Body of pancreas (tissue), 4 donors: ENCODE measurements at places on chromosomes 6 and 20. TPM values are rescaled to one million over a fixed set of nuclear protein-coding genes. Genes with fewer than 3 reads are reported as not detected.

DNA sequence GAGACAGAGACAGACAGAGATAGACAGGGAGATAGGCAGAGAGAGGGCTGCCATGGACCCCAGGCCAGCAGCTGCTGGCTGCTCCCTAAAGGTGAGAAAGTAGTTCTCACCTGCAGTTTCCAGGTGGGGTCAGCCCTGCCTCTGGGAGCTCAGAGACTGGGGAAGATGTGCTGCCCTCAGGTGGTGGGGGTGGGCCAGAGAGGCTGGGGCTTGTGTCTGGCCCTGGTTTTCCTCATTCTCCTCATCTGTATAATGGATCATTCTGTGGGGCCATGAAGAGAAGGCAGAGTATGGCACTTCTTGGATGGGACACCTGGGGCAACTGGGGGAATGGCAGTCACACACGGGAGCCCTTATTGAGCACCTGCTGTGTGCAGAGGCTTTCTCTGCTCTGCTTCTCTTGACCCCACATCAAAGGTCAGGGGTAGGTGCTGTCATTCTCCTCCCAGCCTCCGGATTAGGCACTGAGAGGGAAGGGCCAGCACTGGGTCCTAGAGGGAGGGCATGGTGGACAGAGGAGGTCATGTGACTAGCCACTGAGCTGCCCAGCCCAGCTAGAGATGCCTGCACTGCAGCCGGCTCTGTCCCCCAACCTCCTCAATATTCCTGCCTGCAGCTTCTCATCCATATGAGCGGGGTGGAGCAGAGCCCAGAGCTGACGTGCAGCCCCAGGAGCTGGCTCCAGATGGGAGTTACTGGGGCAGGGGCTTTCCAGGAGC lies 4.1 kb downstream of the ANGPT4 start:
- H3K4me3 ChIP-seq = no peak overlapping the region
- H3K27ac ChIP-seq = no peak overlapping the region
- H3K36me3 ChIP-seq = no peaks in the 10 kb centered on the region
- no peaks in the 10 kb centered on the region for H3K4me1 ChIP-seq
- no peaks in the 10 kb centered on the region for H3K27me3 ChIP-seq

- DNase-seq = no peak
- peaks cover 6% of the 10 kb centered on the region for H3K36me3 ChIP-seq
- H3K27me3 ChIP-seq = no peaks in the 10 kb centered on the region
- peaks cover 10% of the 10 kb centered on the region for H3K4me1 ChIP-seq
- no peak overlapping the region for H3K27ac ChIP-seq
Measured at GRCh38 chr20:47244451-47244850, 112.0 kb downstream of the ZMYND8 start.

- DNase-seq = no peak
- no peaks in the 10 kb centered on the region for H3K27me3 ChIP-seq
- H3K4me1 ChIP-seq = peaks cover 6% of the 10 kb centered on the region
- no peak overlapping the region for H3K4me3 ChIP-seq
Measured at GRCh38 chr20:58239216-58239615, 10.8 kb upstream of the ANKRD60 start.

DNA sequence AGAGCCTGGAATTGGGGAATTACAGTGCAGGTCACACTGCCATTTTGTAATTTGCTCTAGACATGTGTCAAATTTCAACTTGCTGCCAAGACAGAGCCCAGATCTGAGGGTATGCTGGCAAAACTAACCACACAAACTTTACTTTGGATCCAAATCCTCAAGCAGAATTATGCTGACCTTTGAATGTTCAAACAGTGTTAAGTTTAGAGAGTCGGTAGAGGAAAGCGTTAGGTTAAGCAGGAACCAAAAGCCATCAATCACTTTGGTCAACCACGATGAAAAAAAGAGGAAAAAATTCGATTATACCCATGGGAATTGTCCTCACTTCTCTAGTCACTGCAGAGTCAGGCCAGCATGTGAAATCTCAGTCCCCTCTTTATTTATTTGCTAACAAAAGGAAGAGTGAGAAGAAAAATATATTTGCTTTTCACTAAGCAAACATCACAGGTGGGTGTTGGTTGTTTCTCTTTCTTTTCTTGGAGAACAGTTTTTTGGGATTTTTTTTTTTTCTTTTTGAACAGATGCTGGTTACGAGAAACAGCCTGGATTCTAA lies 105.1 kb upstream of the ADGRF1 start:
- DNase-seq = no peak
- H3K4me3 ChIP-seq = no peak overlapping the region
- peak overlapping the region; percentile 47 for H3K27ac ChIP-seq
- no peaks in the 10 kb centered on the region for H3K36me3 ChIP-seq
- H3K4me1 ChIP-seq = peaks cover 23% of the 10 kb centered on the region
- H3K27me3 ChIP-seq = no peaks in the 10 kb centered on the region

PRR18 gene
- not detected for total RNA-seq

GRCh38 chr6:11614534-11615213 lies 77.1 kb downstream of the TMEM170B start:
- no peak for DNase-seq
- no peaks in the 10 kb centered on the region for H3K4me1 ChIP-seq
- H3K27me3 ChIP-seq = no peaks in the 10 kb centered on the region
- no peak overlapping the region for H3K27ac ChIP-seq
- H3K36me3 ChIP-seq = no peaks in the 10 kb centered on the region

GRCh38 chr6:145155411-145155810 lies 579.9 kb downstream of the EPM2A start:
- H3K27me3 ChIP-seq = no peaks in the 10 kb centered on the region
- DNase-seq = no peak
- no peak overlapping the region for H3K27ac ChIP-seq
- H3K4me1 ChIP-seq = no peaks in the 10 kb centered on the region

RCAN2 gene
- 5.3 TPM for total RNA-seq

GRCh38 chr6:165487347-165487746 lies 175.7 kb downstream of the PDE10A start:
- no peak overlapping the region for H3K27ac ChIP-seq
- H3K4me1 ChIP-seq = peaks cover 10% of the 10 kb centered on the region
- no peaks in the 10 kb centered on the region for H3K36me3 ChIP-seq
- H3K4me3 ChIP-seq = no peak overlapping the region
- H3K27me3 ChIP-seq = no peaks in the 10 kb centered on the region

DNA sequence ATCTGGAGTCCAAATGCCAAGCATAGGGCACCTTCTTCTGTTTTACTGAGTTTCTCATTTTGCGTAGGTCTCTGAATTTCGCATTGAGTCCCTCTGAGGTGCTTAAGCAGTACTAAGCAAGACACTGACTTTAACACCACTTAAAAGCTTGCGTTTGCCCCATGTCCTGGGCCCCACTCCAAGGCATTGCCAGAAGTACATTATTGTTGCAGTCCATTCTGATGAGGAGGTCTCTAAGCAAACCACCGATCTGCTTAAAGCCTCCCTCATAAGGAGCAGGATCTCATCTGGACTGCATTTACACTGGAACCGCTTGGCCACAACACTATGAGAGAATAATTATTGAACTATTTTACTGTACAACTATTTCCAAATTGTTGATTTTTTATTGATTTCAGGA lies 16.3 kb downstream of the BMP2 start:
- DNase-seq = no peak
- H3K27me3 ChIP-seq = no peaks in the 10 kb centered on the region
- H3K4me1 ChIP-seq = peaks cover 9% of the 10 kb centered on the region
- peaks cover 1% of the 10 kb centered on the region for H3K36me3 ChIP-seq

MTHFD1L gene
- total RNA-seq = 13.0 TPM

DNA sequence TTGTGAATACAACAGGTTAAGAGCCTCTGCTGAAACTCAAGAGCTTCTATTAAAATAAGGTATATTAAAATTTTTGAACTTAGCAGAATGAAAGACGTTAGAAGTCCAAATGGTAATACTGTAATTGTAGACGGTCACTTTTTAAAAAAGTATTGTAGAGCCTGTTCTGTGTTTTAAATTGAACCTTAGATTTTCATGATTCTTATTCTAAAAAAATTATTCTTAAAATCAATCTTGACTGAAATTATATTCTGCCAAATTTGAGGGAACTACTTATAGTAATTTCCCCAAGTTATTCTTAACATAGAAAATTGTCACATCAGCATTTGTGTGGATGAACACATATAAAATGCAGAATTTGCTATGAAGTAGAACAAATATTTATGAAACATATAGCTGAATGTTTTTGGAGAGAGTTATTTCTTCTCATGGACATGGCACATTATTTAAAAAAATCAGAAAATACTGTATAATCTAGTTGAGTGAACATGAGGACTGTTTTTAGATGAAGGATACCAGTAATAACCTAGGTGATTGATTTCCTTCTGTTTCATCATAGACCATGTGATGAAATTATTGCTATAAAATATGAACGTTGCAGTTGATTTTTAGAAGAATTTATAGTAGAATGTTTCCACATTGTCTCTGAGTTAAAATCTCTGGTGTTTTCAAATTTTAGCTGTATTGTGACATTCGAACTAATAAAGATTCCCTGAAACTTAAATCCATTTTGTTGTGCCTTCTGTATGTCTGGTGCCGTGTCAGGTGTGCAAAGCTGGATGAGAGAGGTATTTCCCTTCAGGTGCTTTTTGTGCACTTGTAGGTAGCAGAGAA lies 2.8 kb downstream of the TBPL1 start:
- no peak for DNase-seq
- no peaks in the 10 kb centered on the region for H3K27me3 ChIP-seq
- peaks cover 42% of the 10 kb centered on the region for H3K4me1 ChIP-seq
- H3K4me3 ChIP-seq = no peak overlapping the region

- H3K27me3 ChIP-seq = no peaks in the 10 kb centered on the region
- no peaks in the 10 kb centered on the region for H3K4me1 ChIP-seq
Measured at GRCh38 chr6:21214738-21215448, 378.7 kb upstream of the SOX4 start.

- no peak overlapping the region for H3K4me3 ChIP-seq
- H3K4me1 ChIP-seq = peaks cover 22% of the 10 kb centered on the region
- H3K36me3 ChIP-seq = no peaks in the 10 kb centered on the region
- H3K27me3 ChIP-seq = no peaks in the 10 kb centered on the region
- DNase-seq = no peak
Measured at GRCh38 chr6:54706391-54706790, 140.2 kb upstream of the FAM83B start.
